Umbilical cord (tissue), 2 donors: ENCODE measurements at places on chromosomes 7 and 10.

GRCh38 chr7:41538810-41539724 is 163.8 kb downstream of the INHBA start:
- DNase-seq: no peak

DNA sequence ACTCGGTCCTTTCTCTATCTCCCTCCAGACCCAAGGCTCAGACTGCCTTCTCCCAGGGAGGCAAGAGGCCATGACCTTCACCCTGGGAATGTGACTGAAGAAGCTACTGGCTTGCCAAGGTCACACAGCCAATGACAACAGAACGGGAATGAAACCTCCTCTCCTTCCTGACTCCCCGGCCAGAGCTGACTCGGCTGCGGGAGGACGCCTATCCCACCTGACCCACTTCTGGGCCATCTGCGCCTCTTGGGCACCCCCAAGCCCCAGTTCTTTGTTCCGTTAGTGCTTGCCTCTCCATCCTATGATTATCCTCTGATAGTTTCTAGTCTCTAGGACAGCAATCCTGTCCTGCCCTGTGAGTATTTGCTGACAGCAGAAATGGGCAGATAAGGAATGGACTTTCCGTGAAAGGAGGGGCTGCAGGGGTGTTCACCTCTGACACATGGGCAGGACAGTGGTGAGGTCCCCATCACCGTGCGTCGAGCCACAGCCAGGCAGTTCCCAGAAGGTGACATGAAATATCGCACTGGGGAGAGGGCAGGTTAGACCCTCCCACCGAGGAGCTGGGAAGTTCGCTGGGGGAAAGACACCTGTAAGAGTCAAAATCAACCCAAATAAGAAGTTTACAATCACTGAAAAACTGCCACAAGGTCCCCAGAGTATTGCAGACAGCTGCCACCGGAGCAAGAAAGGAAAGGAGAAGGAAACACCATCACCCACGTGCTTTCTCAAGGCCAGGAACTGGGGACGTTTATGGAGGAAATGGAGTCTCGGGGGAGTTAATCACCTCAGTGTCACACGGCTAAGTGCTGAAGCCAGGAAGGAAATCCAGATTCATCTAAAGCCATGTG is 63.0 kb downstream of the INSIG1 start:
- no peak for DNase-seq

DNA sequence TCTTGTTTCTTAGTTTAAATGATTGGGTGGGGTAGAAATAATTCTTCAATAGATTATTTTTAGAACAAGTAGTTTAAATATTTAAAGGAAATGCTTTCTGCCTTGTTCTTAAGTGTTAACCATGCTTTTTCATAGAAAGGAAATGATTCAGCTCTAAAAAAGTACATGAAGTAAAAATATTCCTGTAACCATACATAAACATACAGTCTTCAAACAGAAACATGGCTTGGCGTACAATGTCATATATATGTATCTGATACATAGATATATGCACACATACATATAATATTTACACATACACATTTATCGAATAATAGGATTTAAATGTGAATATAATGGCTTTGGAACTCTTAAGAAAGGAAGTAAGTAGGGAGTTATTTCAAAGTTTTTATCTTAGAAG is 84.4 kb downstream of the RUNDC3B start:
- no peak for DNase-seq

DNA sequence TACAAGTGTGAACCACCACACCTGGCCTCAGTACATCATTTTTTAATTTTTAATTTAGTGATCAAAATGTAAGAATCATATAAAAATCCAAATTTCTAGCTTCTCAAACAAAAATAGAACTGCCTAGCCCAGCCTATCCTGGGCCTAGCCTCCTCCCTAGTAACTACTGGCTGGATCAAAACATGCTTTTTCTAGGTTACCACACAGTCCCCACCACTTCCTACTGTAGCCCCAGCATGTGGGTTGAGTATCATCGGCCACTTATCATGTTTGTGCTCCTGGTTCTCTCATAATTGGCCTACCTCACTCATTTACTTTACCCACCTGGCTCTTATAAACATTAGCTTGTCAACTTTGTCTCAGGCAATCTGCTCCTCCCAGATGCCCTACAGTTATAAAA is 52.9 kb downstream of the DNAJC12 start:
- DNase-seq: no peak

DNA sequence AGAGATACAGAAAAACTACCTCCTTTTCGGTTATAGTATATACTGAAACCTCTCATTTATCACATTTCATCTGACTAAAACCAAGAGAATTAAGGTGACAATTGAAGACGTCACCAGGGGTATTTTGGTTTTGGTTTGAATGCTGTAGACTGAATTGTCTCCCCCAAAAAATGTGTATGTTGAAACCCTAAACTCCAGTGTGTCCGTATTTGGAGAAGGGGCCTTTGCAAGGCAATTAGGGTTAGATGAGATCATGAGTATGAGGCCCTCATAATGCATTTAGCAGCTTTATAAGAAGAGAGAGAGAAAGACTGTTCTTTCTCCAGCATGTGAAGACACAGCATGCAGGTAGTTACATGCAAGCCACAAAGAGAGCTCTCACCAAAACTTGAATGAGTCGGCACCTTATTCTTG is 59.5 kb downstream of the CACNA2D1 start:
- no peak for DNase-seq

DNA sequence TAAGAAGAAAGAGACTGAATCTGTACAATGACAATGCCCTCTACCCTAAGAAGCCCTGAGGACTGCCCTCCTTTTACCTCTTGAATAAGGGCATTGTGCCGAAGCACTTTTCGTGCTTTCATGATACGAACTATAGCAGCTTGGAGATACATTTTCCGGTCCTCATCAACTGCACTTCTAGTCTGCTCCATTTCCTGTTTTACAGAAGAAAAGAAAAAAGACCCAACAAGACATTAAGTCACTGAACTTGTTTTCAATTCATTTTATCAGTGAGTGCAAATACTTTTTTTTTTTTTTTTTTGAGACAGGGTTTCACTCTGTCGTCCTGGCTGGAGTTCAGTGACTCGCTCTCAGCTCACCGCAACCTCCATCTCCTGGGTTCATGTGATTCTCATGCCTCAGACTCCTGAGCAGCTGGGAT is 78.4 kb downstream of the CUL2 start:
- DNase-seq: no peak

- no peak for DNase-seq
Observed at GRCh38 chr10:133421336-133422222, 2.8 kb downstream of the SPRN start.

DNA sequence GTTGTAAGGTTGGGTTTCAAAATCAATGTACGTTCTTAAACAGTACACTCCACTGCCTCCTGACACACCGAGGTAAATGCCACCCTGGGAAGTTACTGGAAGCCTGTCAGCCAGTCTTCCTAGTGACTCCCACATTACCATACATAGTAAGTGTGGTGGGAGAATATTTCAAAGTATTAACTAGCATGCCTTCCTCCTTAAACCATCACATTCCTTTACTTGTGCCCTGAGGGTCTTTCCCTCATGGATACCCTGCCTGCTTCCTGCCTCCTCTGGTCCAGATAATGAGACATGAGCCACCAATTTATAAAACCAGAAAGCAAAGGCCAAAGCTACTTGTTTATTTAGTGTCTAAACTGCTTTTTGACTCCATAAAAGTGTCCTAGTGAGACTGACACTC is 23.3 kb upstream of the SORCS3 start:
- DNase-seq: no peak

DNA sequence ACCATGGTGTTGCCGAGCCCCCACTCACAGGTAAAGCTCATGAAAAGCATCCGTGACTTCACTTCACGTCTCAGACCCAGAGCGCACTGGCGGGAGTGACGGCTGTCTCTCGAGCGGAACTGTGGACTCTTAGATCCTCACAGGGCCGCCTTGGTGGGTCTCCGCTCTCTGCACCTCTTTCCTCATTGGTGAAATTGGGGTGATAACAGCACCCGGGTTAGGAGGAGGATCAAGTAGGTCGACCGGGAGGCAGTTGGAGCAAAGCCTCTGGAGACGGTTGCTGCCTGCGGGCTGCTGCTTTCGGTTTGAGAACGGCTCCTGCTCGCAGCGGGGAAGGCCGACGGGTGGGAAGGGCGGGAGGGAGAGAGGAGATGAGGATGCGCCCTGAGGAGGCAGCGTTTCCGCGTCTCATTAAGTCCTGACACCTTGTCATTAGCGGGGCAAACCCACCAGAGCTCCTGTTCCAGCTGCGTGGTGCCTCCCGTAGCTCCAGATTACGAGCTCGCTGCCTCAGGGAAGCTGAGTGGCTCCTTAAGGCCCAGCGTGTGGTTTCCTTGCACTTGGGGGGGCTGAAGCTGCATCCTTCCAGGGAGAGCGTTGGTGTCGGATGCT is 51.9 kb upstream of the CFAP46 start:
- peak; percentile 16 for DNase-seq

DNA sequence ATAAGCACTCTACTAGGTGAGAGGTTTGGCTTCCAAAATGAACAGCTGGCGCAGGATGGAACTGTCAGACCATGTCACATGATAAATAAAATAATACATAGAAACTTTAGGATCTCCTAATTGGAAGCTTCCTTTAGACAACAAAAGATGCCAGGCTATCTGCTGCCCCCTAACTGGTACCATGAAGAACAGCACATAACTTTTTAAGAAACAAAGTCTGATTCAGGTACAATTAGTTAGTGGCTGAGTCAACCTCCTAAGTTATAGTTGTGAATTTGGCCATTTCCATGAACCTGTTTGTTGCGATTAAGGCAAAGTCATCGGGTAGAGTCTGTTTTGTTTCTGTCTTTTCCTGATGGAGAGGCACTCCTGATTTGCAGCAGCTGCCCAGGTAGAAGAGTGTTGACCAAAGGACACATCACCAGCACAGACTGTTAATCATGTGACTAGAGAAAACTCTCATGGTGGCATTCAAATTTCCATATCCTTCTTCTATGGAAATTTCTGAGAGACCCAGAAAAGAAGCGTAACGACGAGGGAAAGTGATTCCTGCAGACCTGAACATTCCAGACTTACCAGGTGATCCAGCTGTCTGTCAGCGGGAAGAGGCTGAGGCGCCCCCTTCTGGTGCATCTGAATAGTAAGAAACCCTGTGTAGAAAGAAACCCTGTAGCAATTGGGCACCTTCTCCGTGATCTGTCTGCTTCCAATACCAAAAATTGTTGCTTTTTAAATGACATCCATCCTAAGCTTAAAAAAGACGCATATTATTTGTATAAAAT is 8.6 kb upstream of the INHBA start:
- DNase-seq: no peak

DNA sequence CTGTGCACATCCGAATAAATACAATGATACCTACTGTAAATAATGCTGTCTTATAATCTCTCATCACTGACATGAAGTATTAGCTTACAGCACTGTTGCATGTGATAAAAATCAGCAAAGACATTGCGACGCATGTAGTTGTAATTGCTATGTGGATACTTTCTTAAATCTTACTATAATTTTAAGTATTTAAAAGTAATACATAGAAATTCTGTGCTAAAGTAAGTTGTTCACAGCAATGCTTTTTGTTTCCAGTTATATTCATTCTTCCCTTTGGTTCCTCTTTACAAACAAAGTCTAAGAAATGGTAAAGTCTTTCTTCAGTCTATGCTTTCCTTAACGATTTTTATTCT is 113.7 kb upstream of the DGKB start:
- DNase-seq: no peak

DNA sequence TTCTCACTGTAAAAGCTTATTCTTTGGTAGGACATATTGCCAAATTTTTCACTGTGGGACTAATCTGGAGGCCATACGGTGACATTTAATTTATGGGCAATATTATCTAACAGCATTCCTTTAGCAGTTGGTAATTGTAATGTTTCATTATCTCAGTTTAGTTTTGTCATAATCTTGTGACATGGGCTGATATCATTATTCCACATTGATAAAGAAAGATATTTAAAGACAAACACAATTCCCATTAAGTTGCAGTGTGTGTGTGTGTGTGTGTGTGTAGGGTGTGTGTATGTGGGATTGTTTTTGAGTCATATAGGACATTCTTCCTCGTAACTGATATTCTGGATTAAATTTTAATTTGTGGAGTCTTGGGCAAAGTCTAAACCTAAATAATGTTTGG is 238.5 kb downstream of the PRKG1 start:
- DNase-seq: no peak

GRCh38 chr7:87474533-87475358 is 734 bp downstream of the ABCB4 start:
- DNase-seq: peak; percentile 28

DNA sequence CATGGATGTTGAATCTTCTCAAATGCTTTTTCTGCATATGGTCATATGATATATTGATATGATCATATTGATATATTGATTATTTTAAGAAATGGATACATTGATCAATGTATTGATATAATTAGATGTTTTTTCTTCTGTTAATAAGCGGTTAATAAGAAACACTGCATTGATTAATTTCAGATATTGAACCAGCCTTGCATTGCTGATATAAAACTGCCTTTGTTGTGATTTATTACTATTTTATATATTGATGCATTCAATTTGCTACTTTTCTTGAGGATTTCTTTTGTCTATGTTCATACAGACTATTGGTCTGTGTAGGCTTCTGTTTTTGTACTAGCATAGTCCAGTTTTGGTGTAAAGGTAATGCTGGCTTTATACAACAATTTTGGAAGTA is 79.7 kb upstream of the ELN start:
- no peak for DNase-seq

DNA sequence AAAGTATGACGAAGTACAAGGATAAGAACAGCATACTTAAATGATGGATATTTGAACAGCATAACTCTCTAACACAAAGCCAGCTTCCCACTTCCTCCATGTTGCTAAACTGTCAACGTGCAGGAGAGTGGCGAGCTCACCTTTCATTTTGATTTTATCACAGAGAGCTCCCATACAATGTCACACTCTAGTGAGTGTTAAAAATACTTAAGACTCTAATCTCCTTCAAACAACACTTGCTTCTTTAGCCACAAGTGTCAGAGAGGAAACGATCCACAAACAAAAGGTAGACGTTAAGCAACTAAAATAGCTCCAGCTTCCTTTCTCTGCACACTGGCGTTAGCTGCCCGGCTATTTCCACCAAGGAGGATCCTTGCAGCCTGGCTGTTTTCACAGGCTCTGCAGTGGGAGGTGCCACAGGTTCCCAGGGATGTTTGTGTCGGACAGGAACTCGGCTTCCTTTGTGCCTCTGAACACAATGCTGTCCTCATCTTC is 194.6 kb downstream of the COBL start:
- no peak for DNase-seq

- DNase-seq: no peak
Observed at GRCh38 chr7:106064316-106064715, 47.8 kb downstream of the SYPL1 start.

GRCh38 chr10:116251602-116252395 is 21.2 kb downstream of the GFRA1 start:
- DNase-seq: no peak

DNA sequence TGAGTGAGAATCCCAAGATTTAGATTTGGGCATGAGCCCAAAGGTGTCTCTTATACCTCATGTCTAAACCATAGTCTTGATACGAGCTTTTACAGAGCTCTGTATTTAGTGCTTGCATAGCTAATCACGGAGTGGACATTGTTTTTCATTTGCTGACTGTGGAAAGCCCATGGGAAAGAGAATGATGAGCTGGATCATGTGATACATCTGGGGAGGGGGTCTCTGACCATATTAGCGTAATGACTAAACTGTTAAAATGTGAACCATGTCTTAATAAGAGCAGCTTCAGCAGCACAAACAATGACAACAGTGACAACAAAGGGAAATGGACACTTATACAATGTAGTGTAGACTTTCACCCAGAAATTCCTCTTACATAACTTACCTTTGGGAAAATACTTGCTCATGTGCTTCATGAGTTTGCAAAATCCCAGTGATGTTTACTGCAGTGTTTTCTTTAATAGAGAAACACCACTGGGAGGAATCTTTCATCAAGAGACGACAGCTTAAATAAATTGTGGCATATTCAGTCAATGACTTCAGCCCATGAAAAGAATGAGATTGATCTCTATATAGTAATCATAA is 44.0 kb upstream of the ITGB1 start:
- DNase-seq: no peak
